ENCODE measurements at places on chromosomes 6 and 20.

GRCh38 chr6:90584636-90585255, 2.1 kb downstream of the MAP3K7 start:
- no peak for DNase-seq

DNA sequence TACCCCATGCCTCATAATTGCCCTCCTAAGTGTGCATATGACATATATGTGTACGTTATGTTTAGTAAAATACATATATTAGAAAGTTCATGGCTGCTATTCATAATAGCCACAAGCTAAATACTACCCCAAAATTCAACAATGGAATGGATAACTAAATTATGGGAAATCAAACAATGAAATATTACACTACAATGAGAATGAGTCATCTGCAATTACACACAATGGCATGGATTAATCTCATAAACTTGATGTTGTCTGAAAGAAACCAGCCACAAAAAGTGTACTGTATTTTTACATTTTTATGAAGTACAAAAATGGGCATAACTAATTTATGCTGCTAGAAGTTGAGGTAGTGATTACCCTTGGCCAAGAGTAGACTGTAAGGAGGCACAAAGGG, 477.0 kb downstream of the HAO1 start:
- no peak for DNase-seq

DNA sequence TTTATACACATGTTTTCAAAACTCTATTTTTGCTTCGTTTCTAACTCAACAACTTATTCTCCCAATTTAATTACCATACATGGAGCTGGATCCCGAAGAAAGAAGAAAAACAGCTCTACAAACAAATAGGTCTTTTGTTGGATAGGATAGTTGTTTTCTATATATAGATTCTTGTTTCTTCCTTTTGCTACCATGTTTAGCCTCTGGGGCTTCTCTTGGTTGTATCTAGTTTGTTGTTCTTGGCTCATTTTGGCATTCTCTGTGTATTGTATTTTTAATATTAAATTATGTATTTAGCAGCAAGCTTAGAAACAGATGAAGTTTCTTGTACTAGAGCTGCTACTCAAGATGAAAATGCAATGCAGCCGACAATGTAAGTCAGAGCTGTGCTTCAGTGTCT, 60.9 kb downstream of the PLCB4 start:
- DNase-seq, result no peak

DNA sequence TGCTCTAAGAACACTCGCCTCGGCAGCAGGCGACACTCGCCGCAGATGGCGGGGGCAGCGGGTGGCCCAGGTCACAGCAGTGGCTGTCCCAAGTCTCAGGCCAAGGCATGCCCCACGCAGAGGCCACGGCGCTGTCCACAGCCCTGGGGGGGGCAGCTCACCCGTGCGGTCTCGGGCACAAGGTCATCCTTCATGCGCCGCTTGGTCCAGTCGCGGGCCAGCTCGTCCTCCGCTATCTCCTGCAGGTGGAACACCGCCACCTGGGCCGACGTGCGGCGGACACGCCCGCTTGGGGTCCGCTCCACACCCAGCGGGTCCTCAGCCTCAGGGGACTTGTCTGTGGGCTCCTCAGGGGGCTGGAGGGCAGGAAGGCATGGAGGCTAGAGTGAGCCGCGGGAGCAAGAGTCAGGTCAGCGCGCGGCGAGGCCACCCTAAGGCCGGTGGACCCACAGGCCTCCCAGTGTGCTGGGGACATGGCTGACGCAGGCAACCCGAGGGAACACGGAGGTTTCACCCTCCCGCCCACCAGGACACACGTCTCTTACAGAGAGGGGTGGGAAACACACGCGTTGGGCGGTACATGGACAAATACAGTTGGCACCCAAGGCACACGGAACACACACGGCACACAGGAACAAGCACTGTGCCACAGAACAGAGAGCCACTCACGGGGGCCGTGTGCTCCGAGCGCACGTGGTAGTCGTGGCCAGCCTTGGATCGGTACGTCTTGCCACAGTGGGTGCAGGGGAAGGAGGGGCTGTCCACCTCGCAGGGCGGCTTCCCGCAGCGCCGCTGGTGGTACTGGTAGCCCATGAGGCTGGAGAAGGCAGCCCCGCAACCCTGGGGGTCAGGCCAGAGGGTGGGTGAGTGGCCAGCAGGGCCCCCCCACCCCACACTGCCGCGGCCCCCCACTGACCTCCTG, 6.5 kb upstream of the UCKL1 start:
- no peak for DNase-seq

- DNase-seq, result no peak
Observed at GRCh38 chr6:118739696-118740353, 88.4 kb upstream of the CEP85L start.

GRCh38 chr6:12007887-12008286, 4.2 kb upstream of the HIVEP1 start:
- DNase-seq, result no peak

DNA sequence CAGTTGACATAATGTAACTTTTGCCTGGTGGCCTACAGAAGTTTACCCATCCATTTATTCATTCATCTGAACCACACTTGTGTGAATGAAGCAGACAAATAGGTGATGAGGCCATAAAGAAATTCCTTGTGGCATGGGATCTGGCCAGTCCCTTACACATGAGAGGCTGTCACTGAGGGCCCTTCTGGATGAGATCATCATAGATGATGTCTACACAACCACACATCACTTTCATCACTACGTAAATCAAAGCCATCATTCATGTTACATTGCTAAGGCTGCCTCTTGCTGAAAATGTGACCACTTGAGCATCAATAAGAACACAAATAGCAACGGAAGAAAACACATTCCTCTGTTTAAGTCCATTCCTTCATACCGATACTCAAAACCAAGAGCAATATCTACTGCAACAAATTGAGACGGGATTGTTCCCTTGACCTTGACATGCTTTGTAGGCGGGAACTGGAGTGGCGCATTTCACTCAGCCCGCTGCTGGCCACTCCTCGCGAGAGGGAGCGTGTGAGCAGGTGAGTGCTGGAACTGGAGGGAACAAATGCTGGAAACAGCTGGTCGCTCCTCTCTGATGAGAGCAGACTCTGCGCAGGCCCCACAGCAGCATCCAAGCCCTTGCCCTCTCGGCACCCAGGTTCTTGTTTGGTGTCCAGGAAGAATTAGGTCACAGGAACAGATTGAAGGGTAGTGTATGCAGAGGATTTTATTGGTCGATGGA, 49.3 kb downstream of the FAM50B start:
- no peak for DNase-seq

DNA sequence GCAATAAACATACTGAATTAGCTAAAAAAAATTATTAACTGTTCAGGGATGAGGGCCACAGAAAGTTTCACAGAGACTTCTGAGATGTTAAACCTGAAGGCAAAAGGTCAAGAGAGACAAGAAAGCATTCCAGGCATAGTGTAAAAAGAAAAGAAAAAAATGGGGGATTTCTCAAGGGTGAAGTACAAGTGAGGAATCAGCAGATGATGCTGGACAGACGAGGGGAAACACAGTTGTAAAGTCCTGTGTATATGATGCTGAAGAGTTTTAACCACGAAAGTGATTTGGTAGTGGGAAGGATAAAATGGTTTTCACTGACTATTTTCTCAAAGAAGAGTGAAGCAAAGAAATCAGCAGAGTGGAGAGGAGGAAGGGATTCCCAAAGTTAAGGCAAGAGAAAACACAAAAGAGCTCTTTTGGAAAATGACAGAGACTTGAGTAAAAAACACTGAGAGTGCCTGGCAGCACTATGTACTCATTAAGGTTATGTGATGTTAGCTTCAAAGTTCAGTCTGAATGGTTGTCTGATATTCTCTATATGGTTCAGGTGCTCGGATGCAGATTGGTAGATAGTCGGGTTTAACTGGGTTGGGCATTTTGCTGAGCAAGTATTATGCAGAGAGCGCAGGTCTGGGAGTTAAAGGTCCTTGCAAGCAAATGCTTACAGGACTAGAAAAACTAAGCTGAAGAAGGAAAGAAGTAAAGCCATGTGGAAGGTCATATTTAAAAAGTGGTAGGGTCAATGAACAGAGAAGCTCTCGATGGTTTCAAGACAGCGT, 16.4 kb downstream of the RAB23 start:
- no peak for DNase-seq

- no peak for DNase-seq
Observed at GRCh38 chr6:166474721-166475565, 92.2 kb upstream of the MPC1 start.

DNA sequence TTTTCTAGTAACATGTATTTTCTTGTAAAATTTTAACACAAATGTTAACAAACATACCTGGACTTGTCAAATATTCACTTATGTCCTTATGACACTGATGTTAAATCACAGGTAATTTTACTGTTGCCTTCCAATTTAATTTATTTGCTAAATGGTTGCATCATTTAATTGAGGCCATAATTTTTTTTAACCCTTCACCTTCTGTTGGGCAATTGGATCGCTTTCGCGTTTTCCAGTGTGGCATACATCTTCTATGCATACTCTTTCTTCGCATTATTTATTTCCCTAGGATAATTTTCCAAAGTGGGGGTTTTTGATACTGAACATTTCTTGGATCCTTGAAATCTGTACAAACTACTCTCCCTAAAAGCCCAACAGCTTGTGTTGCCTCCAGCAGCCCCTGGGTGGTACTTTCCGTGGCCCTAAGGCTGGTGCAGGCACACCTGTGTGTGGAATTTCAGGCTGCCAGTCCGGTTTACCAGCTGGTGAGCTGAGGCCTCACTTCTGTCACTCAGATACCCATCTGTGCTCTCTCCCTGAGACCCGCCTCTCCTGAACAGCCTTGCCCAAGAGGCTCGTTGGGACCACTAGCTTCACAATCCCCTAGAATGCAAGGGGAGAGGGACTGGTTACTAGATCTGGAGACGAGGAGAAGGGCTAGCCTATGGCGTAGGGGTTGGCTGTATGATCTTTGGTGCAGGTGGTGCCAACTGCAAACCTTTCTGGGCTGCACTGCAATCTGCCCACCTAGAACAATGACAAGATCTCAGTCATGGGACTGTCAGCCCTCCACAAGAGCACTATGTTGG, 11.2 kb upstream of the C20orf144 start:
- no peak for DNase-seq

DNA sequence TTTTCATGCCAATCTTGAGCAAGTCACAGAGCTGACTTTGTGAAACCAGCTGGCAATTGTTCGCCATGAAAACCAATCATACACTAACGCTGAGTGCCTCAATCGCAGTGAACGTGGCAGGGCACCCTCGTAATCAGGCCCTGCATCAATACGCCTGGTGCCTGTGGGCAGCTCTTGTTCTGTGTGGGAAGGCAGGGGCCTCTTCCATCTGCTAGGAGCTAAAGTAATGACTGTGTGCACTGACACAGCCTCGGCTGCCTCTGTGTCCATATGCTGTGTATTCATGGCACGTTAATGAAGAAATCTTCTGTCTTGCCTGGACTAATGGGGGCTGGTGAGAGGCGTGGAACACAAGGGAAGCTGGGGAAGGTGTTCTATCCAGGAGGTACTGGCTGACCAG, 27.8 kb upstream of the SYNDIG1 start:
- DNase-seq, result no peak

- DNase-seq, result no peak
Observed at GRCh38 chr6:5634525-5634924, 372.2 kb downstream of the NRN1 start.

DNA sequence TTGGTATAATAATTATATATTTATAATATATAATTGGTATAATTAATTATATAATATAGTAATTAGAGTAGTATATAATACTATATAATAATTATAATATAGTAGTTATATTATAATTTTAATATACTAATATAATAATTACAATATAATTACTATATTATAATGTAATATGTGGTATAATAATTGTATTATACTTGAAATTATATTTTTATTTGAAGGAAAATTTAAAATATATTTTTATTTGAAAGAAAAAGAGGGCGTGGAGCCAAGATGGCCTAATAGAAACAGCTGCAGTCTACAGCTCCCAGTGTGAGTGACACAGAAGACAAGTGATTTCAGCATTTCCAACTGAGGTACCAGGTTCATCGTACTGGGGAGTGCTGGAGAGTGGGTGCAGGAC, 365.9 kb downstream of the MMUT start:
- no peak for DNase-seq

DNA sequence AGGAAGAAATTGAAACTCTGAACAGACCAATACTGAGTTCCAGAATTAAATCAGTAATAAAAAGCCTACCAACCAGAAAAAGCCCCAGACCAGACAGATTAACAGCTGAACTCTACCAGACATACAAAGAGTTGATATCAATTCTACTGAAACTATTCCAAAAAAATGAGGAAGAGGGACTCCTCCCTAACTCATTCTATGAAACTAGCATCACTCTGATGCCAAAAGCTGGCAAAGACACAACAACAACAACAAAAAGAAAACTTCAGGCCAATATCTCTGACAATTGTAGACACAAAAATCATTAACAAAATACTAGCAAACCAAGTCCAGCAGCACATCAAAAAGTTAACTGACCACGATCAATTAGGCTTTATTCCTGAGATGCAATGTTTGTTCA, 246.0 kb upstream of the RUNX2 start:
- no peak for DNase-seq

DNA sequence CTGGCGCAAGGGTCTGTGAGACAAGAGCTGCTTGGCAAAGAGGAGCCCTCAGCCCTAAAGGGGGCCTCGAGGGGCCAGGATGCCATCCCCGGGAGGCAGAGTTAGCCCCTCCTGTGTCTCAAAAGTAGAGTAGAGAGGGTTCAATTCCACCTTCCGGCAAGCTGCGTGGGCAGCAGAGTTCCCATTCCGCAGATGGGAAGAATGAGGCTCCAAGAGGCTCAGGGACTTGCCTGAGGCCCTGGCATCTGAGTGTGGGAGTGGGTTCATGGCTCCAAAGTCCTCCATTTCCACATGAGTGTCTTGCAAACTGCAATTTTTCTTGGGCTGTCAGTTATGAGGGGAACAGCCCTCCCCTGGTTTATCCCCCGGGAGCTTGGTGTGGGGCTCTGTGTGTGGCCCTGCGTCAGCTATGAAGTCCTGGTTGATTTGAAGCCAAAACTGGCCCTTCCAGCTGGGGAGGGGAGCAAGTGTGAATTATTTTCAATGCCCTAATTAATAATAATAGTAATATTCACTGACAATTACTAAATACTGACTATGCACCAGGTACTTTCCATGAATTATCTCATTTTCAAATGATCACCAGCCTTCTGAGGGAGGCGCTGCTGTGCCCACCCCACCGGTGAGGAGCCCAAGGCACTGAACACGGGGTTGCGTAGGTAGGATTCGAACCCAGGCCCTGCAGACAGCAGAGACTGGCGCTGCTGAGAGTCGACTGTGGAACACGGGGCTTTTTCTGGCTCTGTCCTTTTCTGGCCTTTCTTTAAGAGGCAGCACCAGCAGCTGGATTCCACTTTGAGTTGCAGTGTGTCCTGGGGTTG, 153.0 kb upstream of the PTPN1 start:
- DNase-seq, result no peak

- no peak for DNase-seq
Observed at GRCh38 chr6:1575210-1576041, 34.3 kb upstream of the FOXC1 start.

- no peak for DNase-seq
Observed at GRCh38 chr6:157385482-157385881, 4.5 kb downstream of the ZDHHC14 start.

GRCh38 chr6:155269765-155270164, 6.0 kb downstream of the CLDN20 start:
- no peak for DNase-seq

- no peak for DNase-seq
Observed at GRCh38 chr6:142846883-142847287, 98.1 kb downstream of the HIVEP2 start.

Data from NCI-H460 (cell line).